ENCODE measurements at places on chromosomes 4 and X. TPM values are rescaled to one million over a fixed set of nuclear protein-coding genes. Genes with fewer than 3 reads are reported as not detected.

Gene TEX13C
- total RNA-seq = not detected

Gene MGAT4D
- not detected for total RNA-seq

- no peak for DNase-seq
Measured at GRCh38 chr4:116358633-116359222, 726.6 kb downstream of the TRAM1L1 start.

Gene MPC1L
- total RNA-seq = not detected

Gene FAAH2
- 3.3 TPM for total RNA-seq

Gene RLIM
- 123 TPM for total RNA-seq

Gene EDA
- total RNA-seq = 2.0 TPM

DNA sequence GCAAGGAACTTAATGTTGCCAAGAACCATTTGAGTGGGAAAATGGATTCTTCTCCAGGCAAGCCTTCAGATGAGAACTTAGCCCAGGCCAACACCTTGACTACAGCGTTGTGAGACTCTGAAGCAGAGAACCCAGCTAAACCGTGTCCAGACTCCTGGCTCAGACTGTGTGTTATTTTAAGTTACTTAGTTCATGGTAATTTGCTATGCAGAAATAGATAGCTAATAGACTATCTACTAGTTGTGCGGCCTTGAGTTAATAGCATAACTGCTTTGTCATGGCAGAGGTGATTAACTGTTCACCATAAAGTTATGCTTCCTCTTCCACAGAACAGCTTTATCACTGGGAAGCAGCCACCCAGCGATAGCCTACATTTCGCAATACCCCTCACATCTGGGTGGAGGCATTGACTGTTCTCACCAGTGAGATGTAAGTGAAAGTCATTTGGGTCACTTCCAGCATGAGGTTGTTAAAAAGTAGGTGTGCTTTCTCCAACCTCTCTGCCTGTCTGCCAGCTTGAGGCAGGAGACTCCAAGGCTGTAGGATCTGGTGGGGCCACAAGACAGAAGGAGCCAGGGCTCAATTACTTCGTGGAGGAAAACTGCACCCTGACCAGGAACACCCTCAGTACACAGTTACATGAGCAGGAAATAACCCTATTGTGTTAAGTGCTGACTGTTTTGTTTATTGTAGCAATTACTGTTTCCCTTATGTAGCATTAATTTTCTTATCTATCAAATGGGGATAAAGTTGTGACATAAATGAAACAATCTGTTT is 94.2 kb downstream of the GPAT3 start:
- no peak for DNase-seq

Gene RPA4
- total RNA-seq = 0.82 TPM

Gene PFKFB1
- total RNA-seq = 0.41 TPM

Gene DSPP
- total RNA-seq = 0.41 TPM

Gene GAGE12E
- total RNA-seq = not detected

DNA sequence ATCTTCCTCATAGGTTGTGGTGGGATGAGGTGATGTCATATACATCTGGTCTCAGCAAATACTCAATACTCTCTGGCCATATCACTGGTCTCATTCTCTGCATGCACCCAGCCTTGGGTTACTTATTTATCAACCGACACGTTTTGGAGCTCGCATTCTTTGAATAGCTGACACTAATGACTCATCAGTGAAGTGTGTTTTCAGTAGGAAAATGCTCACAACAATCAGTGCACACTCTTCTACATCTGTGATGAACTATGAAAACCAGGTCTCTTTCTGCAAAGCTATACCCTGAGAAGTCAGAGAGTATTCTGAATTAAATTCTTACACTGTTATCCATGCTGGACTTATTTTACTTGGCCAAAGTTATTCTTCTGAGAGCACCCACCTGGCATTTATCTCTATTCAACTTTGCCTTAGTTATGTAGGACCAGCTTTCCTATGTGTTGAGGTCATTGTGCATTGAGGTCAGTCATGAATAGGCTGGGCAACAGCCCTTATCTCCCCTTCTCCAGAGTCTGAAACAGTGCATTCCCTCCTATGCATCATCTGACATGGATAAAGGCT is 58.7 kb upstream of the DHX15 start:
- no peak for DNase-seq

- no peak for DNase-seq
Measured at GRCh38 chrX:94830717-94831116, 1156.7 kb downstream of the FAM133A start.

DNA sequence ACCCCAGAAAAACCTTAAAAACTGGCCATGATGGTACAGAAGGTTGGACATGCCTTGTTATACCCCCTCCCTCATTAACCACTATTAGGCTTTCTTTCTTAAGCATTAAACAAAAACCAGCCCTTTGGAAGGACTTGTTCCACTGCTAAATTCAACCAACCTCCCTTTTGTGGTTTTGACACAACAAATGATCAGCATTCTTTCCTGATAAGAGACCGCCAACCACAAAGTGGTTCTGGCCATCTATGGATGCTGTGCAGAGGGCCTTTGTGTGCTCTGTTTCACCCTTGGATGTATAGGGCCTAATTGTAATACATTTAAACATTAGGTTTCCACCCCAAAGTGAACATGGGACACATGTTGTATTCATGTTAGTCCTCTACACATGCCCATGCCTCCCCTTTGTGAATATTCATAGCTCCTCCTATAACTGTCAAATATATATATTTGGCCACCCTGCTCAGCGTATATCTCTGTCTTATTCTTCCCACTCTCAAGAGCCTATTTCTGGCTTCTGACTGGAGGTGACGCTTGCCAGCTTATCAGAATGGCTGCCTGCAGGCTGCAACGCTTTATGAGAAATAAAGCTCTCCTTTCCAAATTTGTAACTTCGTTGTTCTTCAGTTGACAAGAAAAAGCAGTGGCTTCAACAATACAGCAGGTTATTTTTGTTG is 126.6 kb downstream of the NPNT start:
- DNase-seq = no peak

DNA sequence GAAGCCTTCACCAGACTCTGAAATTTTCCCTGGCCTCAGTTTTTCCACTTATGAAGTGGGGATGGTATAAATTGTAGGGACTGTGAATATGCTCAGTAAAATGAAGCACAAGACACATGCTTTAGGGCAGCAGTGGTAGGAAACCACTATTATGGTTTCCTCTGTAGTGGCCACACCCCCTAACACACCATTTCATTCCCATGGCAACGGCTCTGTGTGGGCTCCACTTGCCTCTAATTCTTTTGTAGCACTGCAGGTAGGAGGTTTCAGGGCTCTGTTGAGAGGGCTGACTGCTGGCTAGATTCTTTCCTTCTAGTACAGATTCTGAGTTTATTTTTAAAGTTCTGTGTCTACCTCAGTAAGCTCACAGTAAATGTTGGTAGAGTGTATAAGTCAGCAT is 3.5 kb upstream of the VMA21 start:
- DNase-seq = no peak

Gene GASK1B
- 6.1 TPM for total RNA-seq

Gene MTM1
- total RNA-seq = 10.2 TPM

DNA sequence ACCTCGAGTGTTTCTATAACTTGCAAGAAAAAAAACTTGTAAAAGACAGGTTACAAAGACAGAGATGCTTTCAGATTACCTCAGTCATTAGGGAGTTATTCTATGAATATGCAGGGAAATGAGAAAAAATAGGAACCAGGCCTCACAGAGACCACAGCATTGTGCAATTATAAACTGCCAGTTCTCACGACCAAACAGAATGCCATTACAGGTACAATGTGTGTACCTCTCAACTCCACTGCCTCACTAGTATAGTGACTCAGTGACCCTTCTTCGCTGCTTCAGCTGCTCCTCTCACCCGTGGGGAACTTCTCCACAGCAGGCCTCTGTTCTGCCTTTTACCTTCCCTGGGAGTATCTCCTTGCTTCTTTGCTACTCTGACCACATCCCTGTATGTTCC is 2.3 kb upstream of the HTATSF1 start:
- DNase-seq = no peak

DNA sequence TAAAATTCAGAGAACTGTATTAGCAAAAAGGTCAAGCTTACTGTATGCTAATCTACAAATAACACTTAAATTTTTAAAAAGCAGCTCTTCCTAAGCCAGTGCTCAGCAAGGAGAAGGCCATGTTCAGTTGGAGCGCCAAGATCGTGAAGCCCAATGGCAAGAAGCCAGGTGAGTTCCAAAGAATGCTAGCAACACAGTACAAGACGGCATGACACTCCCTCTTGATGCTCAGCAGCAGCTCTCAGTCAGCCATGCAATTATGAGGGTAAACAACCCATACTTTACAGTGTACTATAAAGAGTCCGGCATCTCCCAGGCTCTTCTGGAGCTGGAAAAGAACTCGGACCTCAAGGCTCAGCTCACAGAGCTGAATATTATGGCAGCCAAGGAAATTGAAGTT is 34.9 kb downstream of the STX18 start:
- no peak for DNase-seq

GRCh38 chr4:38621028-38621684 is 42.8 kb upstream of the KLF3 start:
- no peak for DNase-seq

Gene HELQ
- total RNA-seq = 22.8 TPM

Gene TMPRSS11E
- total RNA-seq = not detected

DNA sequence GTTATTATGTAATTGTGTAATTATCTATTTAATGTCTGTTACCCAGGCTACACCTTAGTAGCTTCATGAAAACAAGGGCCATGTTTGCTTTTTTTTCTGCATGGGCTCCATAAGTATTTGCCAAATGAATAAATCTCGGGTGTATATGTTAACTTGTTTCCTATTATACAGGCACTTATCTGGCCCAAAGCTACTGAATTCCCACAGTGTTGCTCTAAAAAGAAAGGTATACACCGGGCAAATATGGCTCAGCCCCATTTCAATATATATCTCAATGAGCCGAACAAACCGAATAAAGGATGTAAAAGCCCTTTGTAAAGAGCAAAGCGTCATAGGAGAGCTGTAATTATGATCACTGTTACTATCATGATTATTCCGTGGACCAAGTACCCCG is 767 bp downstream of the PAQR3 start:
- no peak for DNase-seq

- no peak for DNase-seq
Measured at GRCh38 chrX:14875624-14876023, 2.4 kb downstream of the MOSPD2 start.

DNA sequence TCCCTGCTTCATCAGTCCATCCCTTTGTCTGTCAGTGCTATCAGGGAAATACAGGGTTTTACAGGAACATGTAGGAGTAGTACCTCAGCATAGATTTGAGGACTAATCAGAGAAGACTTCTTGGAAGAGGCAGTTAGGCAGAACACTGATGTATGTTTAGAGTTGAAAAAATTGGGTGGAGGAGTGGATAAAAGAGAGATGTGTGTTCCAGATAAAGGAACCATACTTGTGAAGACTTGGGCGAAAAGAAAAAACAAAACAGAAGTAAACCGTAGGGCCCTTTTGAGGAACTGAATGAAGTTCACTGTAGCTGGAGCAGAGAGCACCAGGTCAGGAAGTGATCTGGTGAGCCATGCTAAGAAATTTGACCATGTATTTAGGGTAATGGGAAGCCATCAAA is 32.3 kb downstream of the AFF1 start:
- DNase-seq = no peak

Gene ANAPC4
- total RNA-seq = 34.2 TPM

DNA sequence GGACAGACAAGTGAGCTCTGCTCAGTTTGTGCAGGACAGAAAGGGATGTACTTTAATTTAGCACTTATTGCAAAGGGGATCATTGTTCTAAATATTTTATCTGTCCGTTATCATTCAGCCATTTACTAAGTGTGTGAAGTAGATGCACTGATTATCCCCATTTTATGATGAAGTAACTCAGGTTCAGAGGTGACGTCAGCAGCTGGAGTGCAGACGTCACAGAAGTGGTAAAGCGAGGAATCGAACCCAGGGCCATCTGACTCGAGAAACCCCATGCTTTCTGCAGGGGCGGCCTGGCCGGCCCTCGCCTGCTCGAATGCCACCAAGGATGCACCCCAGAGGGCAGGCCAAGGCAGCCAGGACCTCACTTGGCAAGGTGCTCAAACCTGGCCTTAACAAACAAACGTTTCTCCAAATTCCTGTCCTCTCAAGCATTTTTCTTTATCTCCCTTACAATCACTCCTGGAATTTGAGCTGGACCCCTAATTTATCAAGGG is 75.0 kb downstream of the DCTD start:
- DNase-seq = no peak

Gene NOX1
- not detected for total RNA-seq

- no peak for DNase-seq
Measured at GRCh38 chrX:119775517-119776238, 15.8 kb downstream of the RPL39 start.

Data from frontal cortex (tissue), 4 donors.